ENCODE measurements at places on chromosomes 16 and 17. TPM values are rescaled to one million over a fixed set of nuclear protein-coding genes. Genes with fewer than 3 reads are reported as not detected.

GRCh38 chr16:57604177-57604576 is 24.3 kb upstream of the ADGRG1 start:
- H3K4me1 ChIP-seq = peaks cover 7% of the 10 kb centered on the region
- no peaks in the 10 kb centered on the region for H3K36me3 ChIP-seq
- no peak overlapping the region for H3K4me3 ChIP-seq
- no peak overlapping the region for H3K27ac ChIP-seq
- peaks cover 3% of the 10 kb centered on the region for H3K27me3 ChIP-seq

CCDC200 gene
- total RNA-seq = not detected

DNA sequence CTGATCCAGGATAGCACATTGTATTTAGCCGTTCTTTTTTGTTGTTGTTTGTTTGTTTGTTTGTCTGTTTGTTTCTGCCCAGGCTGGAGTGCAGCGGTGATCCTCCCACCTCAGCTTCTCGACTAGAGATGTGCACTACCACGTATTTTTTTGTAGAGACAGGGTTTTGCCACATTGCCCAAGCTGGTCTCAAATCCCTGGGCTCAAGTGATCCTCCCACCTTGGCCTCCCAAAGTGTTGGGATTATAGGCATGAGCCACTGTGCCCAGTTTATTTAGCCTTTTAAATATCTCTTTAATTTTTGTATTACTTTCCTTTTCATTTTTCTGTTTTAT is 9.2 kb upstream of the NLRC5 start:
- H3K27me3 ChIP-seq = no peaks in the 10 kb centered on the region
- DNase-seq = no peak
- no peaks in the 10 kb centered on the region for H3K36me3 ChIP-seq
- no peak overlapping the region for H3K27ac ChIP-seq

DNA sequence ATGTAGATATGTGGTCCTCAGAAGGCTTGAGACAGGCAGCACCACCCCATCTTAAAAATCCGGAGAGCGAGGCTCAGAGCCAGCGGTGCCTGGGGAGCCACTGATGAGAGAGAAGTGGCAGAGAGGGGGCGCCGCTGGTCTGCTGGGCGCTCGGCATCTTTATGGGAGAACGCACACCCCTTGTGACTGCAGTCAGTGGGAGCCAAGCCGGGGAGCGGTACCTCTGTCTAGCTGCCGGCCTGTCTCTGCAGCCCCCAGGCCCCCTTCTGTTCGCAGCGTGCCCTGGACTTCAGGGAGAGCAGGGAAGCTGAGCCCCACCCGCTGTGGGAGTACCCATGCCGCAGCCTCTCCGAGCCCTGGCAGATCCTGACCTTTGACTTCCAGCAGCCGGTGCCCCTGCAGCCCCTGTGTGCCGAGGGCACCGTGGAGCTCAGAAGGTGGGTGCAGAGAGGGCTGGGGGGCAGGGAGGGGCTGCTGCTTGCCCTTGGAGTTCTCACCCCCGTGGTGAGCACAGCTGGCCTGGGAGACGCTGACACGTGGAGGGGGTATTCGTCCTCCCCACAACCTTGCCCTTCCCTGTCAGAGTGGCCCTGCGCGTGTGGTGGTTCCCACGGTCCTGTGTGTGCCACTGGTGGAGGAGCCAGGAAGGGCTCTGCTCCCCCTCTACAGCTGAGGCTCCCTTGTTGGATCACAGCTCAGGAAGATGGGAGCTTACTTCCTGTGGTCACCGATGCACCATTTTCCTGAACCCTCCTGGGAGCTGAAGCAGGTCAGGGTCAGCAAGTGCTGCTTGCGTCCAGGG is 44.8 kb downstream of the PRMT7 start:
- DNase-seq = no peak
- H3K4me3 ChIP-seq = no peak overlapping the region
- no peak overlapping the region for H3K27ac ChIP-seq
- no peaks in the 10 kb centered on the region for H3K27me3 ChIP-seq

- H3K36me3 ChIP-seq = peaks cover 2% of the 10 kb centered on the region
- no peak overlapping the region for H3K27ac ChIP-seq
- no peaks in the 10 kb centered on the region for H3K4me1 ChIP-seq
- H3K27me3 ChIP-seq = no peaks in the 10 kb centered on the region
These were observed 36.3 kb upstream of the CDH1 start for GRCh38 chr16:68700831-68701230.

DNA sequence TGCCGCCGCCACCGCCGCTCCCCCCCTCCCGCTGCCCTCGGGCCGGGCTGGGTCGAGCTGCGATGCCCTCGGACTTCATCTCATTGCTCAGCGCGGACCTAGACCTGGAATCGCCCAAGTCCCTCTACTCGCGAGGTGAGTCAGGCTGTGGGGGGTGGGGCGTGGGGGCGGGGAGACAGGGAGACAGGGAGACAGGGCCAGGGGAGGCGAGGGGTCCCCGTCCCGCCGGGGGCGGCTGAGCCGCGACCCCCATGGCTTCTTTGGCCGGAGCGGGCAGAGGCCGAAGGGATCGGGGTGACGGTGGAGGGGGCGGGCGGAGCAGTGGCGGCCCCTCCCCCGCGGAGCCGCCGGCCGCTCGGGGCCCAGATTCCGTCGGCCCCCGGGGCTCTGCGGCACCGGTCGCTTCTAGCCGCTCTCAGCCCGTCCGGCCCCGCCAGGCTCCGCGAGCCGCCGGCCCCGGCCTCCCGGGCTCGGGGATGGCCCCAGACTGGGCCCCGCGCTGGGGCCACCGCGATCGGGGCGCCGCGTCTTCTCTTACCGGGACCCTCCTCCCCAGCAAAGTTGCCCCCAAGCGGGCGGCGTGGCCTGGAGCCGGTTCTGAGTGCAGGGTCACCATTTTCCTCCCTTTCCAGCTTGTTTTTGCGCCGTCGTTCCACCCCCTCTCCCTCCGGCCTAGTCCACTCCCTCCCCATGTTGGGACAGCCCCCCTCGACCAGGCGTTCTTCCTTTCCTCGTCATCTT is 644 bp downstream of the NFAT5 start:
- no peaks in the 10 kb centered on the region for H3K36me3 ChIP-seq
- peak overlapping the region; percentile 89 for H3K4me3 ChIP-seq
- no peaks in the 10 kb centered on the region for H3K27me3 ChIP-seq

- no peak for DNase-seq
- H3K4me1 ChIP-seq = peaks cover 35% of the 10 kb centered on the region
- H3K36me3 ChIP-seq = no peaks in the 10 kb centered on the region
These were observed 3.3 kb downstream of the SRCIN1 start for GRCh38 chr17:38602453-38602852.

MT1F gene
- total RNA-seq = 13.0 TPM

Measured in suprapubic skin (tissue), 4 donors.